ENCODE measurements at places on chromosomes 7 and 10. TPM values are rescaled to one million over a fixed set of nuclear protein-coding genes. Genes with fewer than 3 reads are reported as not detected.

DNA sequence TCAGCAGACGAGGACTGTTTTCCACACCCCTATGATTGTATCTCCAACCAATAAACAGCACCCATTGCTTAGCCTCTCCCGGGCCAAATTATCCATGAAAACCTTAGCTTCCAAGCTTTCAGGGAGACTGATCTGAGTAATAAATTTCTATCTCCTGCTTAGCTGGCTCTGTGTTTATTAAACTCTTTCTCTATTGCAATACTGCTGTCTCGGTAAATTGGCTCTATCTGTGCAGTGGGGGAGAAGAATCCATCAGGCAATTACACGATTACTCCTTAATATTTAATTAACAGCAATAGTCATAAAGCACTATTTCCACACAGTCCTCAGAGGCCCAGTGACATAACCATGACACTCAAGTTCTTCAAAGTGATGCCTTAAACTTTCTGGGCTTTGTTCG, 1122.8 kb downstream of the TYW1 start:
- no peaks in the 10 kb centered on the region for H3K27me3 ChIP-seq
- DNase-seq, result no peak
- no peak overlapping the region for H3K27ac ChIP-seq
- H3K4me1 ChIP-seq, result no peaks in the 10 kb centered on the region

DNA sequence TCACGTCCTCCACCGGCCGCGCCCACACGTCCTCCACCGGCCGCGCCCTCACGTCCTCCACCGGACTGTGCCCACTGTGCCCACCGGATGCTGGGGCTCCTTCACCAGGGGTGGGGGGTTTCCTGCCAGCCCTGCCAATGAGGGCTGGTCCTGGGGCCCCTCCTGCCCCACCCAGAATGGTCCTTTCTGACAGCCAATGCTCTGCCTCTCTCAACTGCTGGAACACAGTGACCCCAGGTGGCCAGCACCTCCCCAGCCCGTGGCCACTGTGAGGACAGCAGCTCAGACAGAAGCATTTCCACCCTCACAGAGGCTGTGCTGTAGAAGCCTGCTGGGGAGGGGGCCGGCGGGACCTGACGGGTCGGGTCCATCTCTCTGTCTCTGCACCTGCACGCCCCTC, 90.1 kb upstream of the DNAAF5 start:
- no peak overlapping the region for H3K27ac ChIP-seq
- no peak for DNase-seq
- H3K36me3 ChIP-seq, result no peaks in the 10 kb centered on the region

GRCh38 chr10:88458209-88458608, 124.9 kb downstream of the RNLS start:
- no peak overlapping the region for H3K27ac ChIP-seq
- no peaks in the 10 kb centered on the region for H3K27me3 ChIP-seq
- no peaks in the 10 kb centered on the region for H3K4me1 ChIP-seq
- no peak overlapping the region for H3K4me3 ChIP-seq

- no peak for DNase-seq
- H3K4me1 ChIP-seq, result no peaks in the 10 kb centered on the region
- no peaks in the 10 kb centered on the region for H3K27me3 ChIP-seq
- no peak overlapping the region for H3K27ac ChIP-seq
- no peaks in the 10 kb centered on the region for H3K36me3 ChIP-seq
- H3K4me3 ChIP-seq, result no peak overlapping the region
These were observed 15.5 kb downstream of the STX1A start for GRCh38 chr7:73703757-73704639.

The CTAGE4 gene
- total RNA-seq, result 31.5 TPM

The DYNC1I1 gene
- total RNA-seq, result 7.7 TPM

The HKDC1 gene
- total RNA-seq, result 2.0 TPM

DNA sequence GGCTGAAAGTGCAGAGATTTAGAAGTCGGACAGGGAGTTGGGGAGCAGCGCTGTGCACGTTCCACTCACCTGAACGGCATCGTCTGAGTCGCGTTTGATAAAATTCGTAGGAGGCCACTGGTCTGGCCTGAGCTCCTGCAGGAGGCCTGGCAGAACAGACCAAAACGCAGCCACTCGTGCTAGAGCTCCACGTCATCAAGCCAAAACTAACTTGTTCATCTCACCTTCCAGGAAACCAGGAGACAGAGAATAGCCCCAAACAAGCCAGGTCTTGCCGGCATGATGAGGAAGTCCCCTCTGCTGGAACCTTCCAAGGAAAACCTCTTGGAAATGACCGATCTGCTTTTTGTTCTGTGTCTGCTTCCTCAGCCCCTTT, 43.4 kb upstream of the DNAJB6 start:
- H3K36me3 ChIP-seq, result no peaks in the 10 kb centered on the region
- no peaks in the 10 kb centered on the region for H3K4me1 ChIP-seq
- no peak overlapping the region for H3K27ac ChIP-seq
- no peak for DNase-seq
- no peaks in the 10 kb centered on the region for H3K27me3 ChIP-seq
- no peak overlapping the region for H3K4me3 ChIP-seq

DNA sequence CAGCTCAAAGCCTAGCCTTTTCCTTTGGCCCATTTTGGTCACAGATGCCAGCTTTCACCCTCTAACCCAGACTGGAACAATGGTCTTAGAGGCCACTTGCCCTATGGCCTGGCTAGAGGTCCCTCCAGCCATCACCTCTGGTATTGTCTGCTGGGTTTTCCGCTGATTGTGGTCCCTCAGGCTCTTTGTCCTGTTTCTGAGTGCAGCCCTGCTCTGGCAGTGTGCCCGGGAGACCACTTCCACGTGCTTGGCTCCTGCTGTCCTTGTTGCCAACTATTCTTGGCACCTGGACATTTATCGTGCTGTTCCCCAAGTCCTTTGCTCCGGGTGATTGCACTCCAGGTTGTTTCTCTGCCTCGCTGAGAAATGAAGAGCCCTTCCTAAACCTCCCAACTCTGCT, 53.3 kb upstream of the FAM180A start:
- H3K4me3 ChIP-seq, result no peak overlapping the region
- DNase-seq, result no peak
- no peaks in the 10 kb centered on the region for H3K36me3 ChIP-seq
- H3K4me1 ChIP-seq, result no peaks in the 10 kb centered on the region
- H3K27me3 ChIP-seq, result no peaks in the 10 kb centered on the region

DNA sequence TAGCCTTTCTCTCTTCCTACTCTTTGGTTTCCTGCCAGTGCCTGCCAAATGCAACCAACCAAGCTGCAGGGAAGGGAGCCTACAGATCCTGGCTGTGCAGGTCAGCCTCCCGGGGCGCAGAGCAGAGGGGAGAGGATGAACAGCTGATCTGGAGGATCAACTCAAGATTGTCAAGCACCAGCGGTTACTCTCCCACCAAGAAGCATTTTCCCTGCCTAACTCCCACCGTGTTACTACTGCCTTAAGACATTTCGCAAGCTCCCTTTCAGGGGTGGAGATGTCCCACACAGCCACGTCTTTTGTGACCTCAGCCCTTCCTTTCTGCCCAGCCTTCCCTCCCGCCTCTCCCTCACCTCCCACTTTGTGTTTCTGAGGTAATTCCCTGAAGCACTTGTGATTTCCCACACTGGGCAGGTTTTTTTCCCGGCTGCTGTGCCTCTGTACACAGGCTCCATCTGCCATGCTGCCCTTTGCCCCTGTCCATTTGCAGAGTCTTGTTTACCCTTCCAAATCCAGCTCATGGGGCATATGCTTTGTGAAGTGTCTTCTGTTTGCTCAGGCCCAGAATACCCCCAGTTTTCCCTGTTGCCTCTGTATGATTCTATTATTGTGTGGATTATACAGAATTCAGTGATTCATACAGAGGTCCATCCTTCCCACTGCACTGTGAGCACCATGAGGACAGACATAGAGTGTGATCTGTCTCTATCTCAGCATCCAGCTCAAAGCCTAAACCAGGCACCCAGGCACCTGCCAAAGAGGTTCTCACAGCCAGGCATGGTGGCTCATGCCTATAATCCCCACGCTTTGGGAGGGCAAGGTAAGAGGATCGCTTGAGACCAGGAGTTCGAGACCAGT, 40.9 kb upstream of the PAPSS2 start:
- H3K36me3 ChIP-seq, result no peaks in the 10 kb centered on the region
- H3K4me3 ChIP-seq, result no peak overlapping the region
- H3K27me3 ChIP-seq, result no peaks in the 10 kb centered on the region
- H3K27ac ChIP-seq, result peak overlapping the region; percentile 20
- H3K4me1 ChIP-seq, result no peaks in the 10 kb centered on the region

DNA sequence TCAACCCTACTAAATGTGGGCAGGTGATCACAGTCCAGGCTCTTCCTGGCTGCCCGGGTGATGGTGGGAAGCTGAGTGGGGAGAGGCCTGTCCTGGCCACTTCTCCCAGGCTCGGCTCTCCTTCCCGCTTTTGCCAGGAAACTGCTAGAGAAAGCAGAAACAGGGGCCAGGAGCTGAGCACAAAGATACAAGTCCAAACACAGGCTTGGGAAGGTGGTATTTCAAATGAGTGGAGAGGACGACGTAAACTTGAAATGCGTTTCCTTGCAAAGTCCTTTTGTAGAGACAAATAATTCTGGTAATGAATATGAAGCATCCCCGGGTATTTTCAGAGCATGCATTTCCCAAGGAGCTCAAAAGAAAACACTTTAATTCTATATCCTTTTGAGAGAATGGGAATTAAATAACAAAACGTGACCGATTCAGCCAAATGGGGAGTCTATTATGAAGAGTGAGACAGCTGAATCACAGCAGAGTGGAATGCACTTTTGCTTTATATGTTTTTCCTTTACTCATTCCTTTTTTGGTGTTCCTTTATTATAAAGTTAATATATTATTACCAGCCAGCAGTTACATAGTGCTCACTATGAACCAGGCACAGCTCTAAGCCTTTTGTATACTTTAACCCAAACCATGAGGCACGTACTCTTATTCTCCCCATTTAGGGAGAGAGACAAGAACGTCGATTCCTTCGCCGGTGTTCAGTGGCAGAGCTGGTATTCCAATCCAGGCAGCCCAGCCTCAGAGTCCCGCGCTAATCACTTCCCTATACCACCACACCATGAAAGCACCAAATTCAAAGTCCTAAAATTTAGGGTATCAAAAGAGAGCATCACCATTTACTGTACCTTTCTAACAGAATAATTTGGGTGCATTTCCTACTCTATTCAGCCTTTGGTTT, 218.2 kb upstream of the KLF14 start:
- no peaks in the 10 kb centered on the region for H3K4me1 ChIP-seq
- DNase-seq, result no peak
- H3K27ac ChIP-seq, result peak overlapping the region; percentile 36
- H3K27me3 ChIP-seq, result no peaks in the 10 kb centered on the region
- H3K4me3 ChIP-seq, result no peak overlapping the region

The PHYH gene
- total RNA-seq, result 26.9 TPM

GRCh38 chr10:8778713-8779112, 724.2 kb downstream of the GATA3 start:
- no peak for DNase-seq
- no peaks in the 10 kb centered on the region for H3K36me3 ChIP-seq
- H3K27ac ChIP-seq, result no peak overlapping the region
- no peak overlapping the region for H3K4me3 ChIP-seq

All from breast epithelium (tissue), 4 donors.